ENCODE measurements at places on chromosomes 13 and 19.

DNA sequence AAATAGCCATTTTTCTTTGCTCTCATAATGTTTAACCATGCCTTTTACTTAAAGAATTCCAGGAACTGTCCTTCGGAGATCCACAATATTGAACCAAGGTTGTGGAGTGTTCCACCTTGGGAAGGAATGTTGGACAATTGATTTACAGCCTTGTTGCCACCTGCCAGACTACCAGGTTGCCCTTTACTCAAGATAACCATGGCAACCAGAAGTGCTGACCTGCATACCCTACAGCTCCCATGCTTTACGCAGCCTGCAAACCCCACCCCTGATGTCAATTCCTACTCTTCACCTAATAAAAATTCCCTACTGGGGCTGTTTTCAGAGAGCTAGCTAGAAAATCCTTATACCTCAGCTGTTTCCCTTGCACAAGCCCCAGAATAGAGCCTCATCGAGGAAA lies 151.0 kb upstream of the RXFP2 start:
- DNase-seq, result no peak

DNA sequence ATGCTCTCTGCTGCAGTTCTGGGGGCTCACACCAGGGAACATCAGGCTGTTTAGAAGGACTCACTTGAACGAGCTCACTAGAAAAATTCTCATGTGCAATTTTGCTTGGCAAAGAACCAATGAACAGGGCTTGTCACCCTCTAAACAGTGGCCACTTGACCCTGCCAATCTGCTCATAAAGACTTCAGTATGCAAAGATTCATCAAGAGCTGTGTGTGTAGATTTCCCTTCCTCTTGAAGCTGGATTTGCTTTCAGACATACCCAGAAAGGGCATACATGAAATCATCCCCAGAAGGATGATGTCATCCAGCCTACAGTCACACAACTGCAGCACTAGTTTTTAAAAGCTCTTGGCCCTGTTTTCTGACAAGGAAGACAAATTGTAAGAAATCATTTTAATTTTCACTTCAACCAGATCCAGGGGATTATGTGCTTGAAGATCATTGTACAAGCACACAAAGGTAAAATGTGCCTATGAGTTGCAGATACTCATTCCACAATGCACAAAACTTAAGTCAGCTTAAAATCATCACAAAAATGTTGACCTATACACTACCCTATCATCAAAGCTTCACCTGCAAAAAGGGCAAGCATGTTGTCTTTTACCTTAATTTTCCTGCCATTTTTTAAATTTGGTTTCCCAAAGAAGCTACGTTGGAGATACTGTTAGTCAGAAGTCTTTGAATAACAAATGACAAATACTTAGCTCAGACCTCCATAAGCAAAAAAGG lies 5.2 kb upstream of the STK24 start:
- DNase-seq, result peak; percentile 89

DNA sequence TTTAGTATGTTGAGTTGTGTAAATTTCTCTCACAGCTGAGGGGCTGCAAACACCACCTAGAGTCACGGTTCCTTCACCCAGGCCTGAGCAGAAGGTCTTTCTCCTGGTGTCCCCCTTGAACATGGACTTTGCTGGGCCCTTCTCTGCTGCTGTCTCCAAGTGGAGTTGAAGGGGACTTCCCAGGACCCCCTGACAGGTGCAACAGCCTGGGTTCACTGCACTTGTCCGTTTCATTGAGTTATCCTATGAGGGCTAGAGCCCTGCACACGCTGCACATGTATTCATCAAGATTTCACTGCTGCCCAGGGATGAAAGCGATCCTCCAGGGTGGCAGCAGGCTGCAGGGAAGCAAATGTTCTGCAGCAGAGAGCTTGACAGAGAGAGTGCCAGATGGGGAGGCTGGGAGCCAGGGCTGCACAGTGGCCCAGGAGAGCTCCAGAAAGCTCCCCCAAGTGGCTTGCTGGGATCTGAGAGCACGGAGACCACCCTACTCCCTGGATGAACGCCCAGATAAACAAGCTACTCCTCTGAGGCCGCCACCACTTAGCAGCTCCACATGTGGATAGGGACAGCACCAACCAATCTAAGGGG lies 10.3 kb downstream of the TMEM272 start:
- no peak for DNase-seq

- DNase-seq, result no peak
These were observed 44.9 kb downstream of the RYR1 start for GRCh38 chr19:38478273-38478971.

DNA sequence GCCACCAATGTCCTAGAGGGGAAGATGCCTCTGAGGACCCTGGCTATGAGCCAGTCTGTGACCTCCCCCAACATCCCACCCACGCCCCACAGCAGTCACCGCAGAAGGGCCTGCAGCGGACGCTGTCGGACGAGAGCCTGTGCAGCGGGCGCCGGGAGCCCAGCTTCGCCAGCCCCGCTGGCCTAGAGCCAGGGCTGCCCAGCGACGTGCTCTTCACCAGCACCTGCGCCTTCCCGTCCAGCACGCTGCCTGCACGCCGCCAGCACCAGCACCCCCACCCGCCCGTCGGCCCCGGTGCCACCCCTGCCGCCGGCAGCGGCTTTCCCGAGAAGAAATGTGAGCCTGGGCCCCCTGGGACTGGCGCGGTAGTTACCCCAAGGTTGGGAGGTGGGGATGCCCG lies 30.6 kb downstream of the DPF1 start:
- no peak for DNase-seq

- peak; percentile 46 for DNase-seq
These were observed 1.8 kb downstream of the MBD3 start for GRCh38 chr19:1590641-1591397.

- DNase-seq, result peak; percentile 85
These were observed 63.7 kb upstream of the WDFY2 start for GRCh38 chr13:51520524-51520923.

DNA sequence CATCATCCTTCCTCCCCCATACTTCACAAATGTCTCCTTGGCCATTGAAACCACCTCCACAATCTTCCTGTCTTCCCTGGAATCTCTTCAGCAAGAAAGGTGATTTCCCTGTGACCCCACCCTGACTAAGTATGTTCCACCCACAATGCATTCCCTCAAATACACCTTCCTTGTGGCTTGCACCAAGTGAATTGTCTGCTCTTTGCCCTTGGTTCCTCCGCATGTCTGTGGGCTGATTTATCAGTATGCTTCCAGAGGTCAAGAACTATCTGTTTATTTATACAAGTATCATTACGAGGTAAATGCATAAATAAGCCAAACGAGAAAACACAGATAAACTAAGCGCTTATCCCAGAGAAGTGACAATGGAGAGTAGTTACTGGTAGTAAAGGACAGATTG lies 45.4 kb upstream of the POMP start:
- DNase-seq, result peak; percentile 12

DNA sequence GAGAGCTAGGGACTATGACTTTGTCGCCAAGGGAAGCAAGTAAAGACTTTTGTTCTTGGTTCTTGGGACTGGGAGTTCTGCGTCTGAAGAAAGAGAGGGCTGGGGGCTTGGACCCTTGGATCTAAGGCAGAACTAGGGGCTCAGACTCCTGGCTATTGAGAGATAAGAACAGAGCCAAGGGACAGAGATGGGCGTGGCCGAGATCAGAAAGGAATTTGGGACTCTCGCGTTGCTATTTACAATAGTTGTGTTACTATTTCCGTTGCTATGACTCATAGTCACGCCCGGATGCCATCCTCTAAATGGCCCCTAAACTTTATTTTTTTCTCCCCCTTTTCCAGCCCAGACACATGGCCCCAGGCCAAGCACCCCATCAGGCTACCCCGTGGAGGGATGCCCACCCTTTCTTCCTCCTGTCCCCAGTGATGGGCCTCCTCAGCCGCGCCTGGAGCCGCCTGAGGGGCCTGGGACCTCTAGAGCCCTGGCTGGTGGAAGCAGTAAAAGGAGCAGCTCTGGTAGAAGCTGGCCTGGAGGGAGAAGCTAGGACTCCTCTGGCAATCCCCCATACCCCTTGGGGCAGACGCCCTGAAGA lies 759 bp downstream of the PPP1R15A start:
- peak; percentile 93 for DNase-seq

- DNase-seq, result no peak
These were observed 42.6 kb upstream of the ZDHHC20 start for GRCh38 chr13:21501686-21502085.

GRCh38 chr19:18098891-18099622 lies 1.5 kb downstream of the MAST3 start:
- no peak for DNase-seq

GRCh38 chr13:78979349-78979748 lies 320.4 kb upstream of the OBI1 start:
- DNase-seq, result no peak

DNA sequence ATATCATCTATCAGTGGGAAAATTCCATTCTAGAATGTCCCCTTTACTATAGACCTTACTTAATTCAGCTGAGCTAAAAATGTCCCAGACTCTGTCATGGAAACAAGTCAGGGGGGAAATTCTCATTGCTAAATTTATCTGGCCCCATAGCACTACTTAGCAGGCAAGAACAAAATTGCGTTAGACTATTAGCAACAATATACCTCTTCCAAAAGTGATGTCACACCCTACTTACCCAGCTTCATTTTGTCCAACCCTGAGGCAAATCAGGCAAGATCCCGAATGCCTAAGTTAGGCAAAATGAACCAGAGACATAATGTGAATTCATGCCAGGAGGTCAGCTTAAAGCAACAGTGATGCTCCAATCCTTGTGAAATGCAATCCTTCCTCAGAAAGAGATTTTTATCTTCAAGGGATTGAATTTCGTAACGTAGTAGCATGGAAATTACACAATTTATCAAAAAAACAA lies 93.7 kb downstream of the FRY start:
- DNase-seq, result no peak

DNA sequence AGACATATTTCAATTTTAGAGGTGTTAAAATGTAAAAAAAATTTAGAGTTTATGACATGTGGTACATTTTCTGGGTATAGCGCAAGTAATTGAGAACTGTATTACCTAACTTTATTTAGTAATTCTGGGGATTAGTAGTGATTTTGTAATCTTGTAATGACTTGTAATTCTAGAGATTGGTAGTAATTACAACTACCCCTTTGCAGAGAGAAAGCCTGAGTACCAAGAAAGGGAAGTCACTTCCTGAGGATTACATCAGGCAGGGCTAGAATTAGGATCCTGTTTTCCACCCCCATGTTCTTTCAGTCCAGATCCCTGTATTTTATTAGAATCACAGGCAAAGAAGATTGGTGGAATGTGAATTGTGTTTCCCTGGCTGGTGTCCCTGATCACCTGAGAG lies 274.9 kb downstream of the KCNRG start:
- no peak for DNase-seq

- no peak for DNase-seq
These were observed 553.5 kb downstream of the MYO16 start for GRCh38 chr13:109182777-109183465.

GRCh38 chr19:2636897-2637683 lies 65.4 kb downstream of the GNG7 start:
- peak; percentile 44 for DNase-seq

- peak; percentile 49 for DNase-seq
These were observed 1146.3 kb upstream of the MIR17HG start for GRCh38 chr13:90201202-90201601.

DNA sequence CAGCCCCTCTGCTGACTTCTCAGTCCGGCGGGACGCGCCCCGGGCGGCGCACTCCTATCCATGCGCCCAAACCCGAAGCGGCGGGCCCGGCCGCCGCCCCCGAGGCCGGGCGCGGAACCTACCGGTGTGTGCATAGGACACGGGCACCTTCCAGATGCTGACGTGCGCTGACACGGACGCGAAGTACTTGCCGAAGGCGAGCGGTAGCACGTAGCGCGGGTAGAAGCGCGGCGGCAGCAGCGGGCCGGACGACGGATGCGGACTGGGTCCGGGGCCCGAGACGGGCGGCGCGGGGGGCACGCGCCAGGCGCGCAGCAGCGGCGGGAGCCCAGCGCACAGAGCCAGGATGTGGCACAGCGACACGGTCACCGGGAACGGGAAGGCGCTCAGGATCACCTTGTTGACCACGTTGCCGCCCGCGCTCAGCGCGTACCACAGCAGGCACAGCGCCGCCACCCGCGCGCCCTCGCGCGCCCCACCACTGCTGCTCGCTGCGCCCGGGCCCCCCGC lies 338 bp downstream of the SLC35E1 start:
- DNase-seq, result peak; percentile 51

GRCh38 chr19:738509-739128 lies 12.3 kb upstream of the MISP start:
- DNase-seq, result no peak

DNA sequence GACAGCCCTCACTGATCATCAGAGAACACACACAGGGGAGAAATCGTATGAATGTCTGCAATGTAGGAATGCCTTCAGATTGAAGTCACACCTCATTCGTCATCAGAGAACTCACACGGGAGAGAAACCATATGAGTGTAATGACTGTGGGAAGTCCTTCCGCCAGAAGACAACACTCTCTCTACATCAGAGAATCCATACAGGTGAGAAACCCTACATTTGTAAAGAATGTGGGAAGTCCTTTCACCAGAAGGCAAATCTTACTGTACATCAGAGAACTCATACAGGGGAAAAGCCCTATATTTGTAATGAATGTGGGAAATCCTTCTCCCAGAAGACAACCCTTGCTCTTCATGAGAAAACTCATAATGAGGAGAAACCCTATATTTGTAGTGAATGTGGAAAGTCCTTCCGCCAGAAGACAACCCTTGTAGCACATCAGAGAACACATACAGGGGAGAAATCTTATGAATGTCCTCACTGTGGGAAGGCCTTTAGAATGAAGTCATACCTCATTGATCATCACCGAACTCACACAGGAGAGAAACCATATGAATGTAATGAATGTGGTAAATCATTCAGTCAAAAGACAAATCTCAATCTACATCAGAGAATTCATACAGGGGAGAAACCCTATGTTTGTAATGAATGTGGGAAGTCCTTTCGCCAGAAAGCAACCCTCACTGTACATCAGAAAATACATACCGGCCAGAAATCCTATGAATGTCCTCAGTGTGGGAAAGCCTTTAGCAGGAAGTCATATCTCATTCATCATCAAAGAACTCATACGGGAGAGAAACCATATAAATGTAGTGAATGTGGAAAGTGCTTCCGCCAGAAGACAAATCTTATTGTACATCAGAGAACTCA lies 32.5 kb downstream of the ZNF567 start:
- DNase-seq, result peak; percentile 4

GRCh38 chr19:38861368-38861767 lies 11.6 kb upstream of the HNRNPL start:
- DNase-seq, result no peak

- no peak for DNase-seq
These were observed 110.1 kb downstream of the SLAIN1 start for GRCh38 chr13:77807431-77808135.

DNA sequence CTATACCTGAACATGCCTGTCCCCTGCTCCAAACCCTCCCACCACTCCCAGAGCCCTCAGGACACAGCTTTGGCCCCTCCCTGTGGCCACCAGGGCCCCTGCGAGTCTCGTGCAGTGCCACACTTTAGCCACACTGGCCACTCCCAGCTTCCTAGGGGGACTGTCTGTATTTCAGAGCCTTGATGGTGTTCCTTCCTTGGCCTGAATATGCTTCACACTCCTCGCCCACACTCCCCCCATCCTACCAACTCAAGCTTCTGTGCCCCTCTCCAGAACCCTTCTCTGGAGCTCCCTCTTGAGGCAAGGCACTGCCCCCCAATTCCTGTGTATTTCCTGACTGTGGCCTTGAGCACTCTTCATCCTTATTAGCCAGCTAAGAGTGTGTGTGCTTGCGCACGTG lies 80.2 kb downstream of the DPF1 start:
- DNase-seq, result no peak
